Stimulated activated CD4-positive, alpha-beta T cell treated with anti-CD3 and anti-CD28 coated beads, Interleukin-1b, Interleukin-23, amount 100 ng/mL, for 48 hours (primary cell): ENCODE measurements at places on chromosomes 16 and 17.

DNA sequence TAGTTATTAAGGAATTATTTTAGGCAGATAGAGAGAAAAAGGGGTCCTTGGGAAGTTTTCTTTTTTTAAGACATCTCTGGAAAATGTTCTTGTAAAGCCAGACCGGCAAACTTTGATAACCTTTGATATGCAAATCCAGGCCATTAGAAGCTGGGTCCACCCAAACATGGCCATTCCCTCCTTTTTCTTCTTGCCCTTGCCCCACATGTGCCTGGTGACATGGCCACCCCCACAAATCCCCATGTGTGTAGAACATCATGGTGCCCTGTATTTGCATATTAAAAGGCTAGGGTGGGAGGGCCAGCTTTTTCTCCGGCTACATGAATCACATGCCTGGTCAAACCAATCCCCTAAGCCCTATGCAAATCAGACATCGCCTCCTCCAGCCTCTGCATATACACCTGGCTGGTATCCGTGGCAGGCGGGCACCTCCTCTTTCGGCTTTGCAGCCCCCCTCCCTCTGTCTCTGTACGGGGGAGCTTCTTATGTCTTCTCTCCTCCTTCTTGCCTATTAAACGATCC is 43.9 kb upstream of the LYRM9 start:
- no peak for DNase-seq

GRCh38 chr16:1135459-1135825 is 17.5 kb upstream of the CACNA1H start:
- DNase-seq = no peak

- no peak for DNase-seq
Observed at GRCh38 chr17:628089-628941, 86.3 kb downstream of the VPS53 start.

DNA sequence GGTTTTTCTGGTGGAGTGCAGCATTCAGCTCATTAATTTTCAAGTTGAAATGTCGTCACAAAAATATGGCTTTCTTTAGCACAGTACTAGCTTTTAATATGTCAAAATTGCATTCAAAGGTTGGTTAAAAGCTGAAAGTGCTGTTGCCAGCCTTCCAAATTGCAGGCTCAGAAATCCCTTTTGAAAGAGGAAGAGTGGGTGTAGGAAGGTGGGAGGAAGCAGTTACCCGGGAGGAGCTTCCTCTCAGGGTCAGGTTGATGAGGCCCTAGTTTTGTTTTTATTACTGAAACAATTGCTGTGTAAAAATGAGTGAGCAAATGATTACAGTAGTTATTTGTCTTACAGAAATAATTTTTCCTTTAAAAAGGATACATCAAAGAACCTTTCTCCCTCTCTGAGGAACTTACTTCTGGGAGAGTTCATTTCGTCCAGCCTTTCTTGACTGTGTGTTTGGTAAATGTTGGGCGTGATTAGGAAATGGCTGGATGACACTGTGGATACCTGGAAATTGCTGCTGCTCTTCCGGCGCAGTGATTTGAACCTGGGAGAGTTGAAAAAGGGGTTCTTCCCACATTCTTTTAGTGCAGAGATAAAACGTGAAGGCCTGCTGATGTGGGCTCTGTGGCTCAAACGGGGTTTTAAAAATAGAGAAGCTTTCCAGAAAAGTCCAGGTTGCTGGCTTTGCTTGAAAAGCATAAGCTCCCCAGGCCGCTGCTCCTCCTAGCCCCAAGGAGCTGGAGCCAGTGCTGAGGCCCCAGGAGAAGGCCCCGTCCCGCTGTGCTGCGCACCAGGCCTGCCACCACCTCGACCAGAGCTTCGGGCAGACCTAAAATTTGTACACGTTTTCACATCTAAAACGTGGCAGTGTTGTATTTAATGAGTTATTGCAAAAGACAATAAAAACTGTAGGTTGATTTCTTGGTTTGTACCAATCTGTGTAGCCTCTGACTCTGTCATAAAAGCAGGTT is 41.7 kb downstream of the SEC14L1 start:
- no peak for DNase-seq

DNA sequence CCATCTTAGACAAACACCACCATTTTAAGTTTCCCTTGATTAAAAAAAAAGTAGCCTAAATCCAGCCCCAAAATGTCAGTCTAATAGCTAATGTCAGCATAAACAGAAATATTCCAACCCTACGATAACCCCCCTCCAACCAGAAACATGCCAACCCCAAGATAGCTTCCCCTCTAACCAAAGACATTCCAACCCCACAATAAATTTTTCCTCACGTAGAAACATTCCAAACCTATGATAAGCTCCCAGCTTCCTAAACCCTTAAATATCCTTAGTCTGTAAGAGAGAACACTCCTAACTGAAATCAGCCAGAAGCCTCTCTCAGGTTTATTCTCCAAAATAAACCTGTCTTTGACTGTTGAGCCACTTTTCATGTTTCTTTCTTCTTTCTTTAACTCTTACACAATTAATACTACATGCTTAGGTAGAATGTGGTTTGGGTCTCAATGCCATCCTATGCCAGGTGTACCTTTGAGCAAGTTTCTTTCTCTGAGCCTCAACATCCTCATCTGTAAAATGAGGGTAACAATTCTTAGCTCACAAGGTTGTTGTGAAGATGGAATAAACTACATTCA is 10.5 kb upstream of the KRT38 start:
- DNase-seq = no peak

DNA sequence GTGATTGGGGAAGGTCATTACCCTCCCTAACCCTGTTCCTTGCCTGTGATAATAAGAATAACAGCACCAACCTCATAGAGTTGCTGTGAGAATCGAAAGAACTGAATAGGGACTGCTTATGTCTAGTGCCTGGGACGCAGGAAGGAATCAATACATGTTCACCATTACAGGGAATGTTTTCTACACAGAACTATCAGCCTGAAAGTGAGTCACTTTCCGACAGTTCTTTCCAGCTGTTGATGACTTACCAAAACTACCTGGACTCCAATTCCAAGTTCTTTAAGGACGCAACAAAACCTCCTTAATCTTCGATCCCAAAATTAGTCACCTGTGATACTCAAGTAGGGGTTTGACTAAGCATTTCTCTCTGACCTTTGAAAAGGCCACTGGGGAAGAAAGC is 29.4 kb downstream of the ZNF423 start:
- DNase-seq = no peak

- no peak for DNase-seq
Observed at GRCh38 chr16:66605979-66606751, 1.7 kb downstream of the CMTM3 start.
